ENCODE measurements at places on chromosomes 3 and 15.

GRCh38 chr3:13718000-13718399, 161.9 kb downstream of the WNT7A start:
- no peak for DNase-seq

- peak; percentile 89 for DNase-seq
These were observed 287.5 kb downstream of the PTPRG start for GRCh38 chr3:61848885-61849284.

DNA sequence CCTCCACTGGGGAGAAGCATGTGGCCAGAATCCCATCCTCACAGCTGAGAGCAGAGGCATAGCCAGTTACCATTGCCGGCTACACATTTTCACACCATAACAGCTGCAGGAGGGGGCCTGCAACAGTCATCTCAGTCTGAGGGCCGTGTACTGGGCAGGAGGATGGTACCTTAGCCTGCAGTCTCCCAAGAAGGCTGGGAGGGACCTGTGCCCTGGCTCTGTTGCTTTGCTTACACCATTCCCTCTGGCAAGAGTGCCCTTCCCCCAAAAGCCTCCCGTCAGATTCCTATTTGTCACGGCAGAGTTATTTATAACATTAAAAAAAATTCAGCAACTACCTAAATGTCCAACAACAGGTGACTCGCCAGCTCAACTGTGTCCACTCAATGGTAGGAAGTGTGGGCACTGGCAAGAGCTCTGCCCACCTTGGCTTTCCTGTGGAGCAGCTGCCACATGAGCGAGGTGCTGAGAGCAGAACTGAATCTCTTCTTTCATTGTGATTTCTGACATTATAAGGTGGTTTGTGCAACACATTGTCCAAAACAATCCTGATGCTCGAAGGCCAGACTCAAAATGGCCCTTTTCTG, 4.4 kb downstream of the CAMKV start:
- DNase-seq: no peak

- DNase-seq: no peak
These were observed 282.8 kb downstream of the UBE2E2 start for GRCh38 chr3:23485922-23486321.

DNA sequence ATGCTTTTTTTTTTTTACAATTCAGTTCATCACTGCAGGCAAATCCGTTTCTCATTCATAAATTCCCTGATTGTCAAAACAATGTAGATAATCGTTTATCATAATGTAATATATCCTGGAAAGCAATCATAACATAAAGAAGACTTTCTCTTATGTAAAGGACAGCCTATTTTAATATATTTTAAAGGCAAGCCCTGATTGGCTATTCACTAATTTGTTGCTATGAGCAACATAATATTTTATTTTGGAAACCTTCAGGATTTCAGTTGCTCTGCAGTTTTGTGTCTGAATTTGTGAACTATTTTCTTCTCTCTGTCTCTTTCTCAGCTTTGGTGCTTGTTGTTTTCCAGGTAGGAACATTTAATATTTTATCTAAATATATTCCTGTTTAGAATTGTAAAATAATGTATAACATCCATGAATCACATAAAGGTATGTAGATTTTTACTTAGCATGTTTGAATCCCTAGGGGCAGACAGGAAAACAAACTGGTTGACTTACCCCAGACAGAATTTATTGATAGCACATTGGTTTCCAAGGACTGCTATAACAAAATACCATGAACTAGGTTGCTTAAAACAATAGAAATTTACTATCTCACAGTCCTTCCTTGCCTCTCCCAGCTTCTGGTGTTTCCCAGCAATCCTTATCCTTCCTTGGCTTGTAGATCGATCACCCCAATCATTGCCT, 253.5 kb downstream of the CDIN1 start:
- peak; percentile 41 for DNase-seq

DNA sequence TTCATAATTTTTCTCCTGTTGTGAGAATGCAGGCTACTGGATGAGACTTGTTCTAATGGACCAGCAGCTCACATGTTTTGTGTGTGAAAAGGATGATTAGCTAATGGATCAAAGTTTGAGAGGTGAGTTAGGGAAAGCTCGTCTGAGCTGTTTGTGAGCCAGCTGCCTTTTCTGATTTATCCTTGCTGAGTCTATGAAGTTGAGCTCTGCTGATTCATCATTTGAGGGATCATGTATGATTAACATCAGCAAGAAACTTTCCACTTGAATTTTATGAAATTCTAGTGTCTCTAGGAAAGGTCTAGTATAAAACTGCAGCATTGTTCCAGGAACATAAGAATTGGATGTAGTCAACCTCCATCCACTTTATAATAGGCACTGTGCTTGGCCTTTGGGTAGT, 698.7 kb downstream of the NTRK3 start:
- no peak for DNase-seq

- no peak for DNase-seq
These were observed 5.5 kb upstream of the VGLL3 start for GRCh38 chr3:86996261-86996955.

- DNase-seq: no peak
These were observed 126.8 kb downstream of the GSK3B start for GRCh38 chr3:119967353-119968006.

- DNase-seq: no peak
These were observed 128.7 kb upstream of the WNT5A start for GRCh38 chr3:55615694-55616295.

DNA sequence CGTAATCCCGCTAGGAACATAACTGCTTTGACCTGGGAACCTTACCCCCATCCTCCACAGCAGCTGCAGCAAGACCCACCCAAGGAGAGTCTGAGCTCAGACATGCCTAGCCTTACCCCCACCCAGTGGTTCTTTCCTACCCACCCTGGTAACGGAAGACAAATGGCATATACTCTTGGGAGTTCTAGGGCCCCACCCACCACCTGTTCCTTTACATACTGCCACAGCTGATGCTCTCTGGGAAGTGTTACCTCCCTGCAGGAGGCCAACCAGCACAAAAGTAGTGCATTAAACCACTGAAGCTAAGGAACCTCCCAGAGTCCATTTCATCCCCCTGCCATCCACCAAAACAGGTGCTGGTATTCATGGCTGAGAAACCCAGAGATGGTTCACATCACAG, 50.6 kb upstream of the AZI2 start:
- no peak for DNase-seq

- no peak for DNase-seq
These were observed 34.3 kb downstream of the AMOTL2 start for GRCh38 chr3:134339913-134340312.

DNA sequence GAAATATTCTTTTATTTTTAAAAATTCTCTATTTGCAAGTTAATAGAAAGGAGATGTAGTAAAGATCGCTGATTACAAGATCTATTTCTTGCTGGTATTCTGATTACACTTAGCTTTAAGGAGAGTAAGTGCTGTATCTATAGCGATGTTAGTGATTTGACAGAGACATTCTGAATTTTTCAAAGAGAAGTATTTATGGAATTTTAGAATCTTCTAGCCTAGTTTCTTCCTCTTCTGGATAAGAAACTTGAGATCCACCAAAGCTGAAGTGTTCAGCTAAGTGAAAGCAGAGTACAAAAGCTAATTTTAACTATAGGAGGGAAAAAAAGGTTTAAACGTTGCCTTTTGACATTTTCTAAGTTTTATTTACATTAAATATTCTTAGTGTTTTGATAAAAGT, 72.1 kb upstream of the RARB start:
- DNase-seq: no peak

- DNase-seq: no peak
These were observed 65.9 kb downstream of the POLR2M start for GRCh38 chr15:57772223-57772957.
